ENCODE measurements at places on chromosomes 12 and 14. TPM values are rescaled to one million over a fixed set of nuclear protein-coding genes. Genes with fewer than 3 reads are reported as not detected.
A peak's percentile ranks its signal among the peaks of the same experiment; 100 is the strongest.

The PLD4 gene
- not detected for total RNA-seq

The CACNA1C gene
- total RNA-seq: not detected

DNA sequence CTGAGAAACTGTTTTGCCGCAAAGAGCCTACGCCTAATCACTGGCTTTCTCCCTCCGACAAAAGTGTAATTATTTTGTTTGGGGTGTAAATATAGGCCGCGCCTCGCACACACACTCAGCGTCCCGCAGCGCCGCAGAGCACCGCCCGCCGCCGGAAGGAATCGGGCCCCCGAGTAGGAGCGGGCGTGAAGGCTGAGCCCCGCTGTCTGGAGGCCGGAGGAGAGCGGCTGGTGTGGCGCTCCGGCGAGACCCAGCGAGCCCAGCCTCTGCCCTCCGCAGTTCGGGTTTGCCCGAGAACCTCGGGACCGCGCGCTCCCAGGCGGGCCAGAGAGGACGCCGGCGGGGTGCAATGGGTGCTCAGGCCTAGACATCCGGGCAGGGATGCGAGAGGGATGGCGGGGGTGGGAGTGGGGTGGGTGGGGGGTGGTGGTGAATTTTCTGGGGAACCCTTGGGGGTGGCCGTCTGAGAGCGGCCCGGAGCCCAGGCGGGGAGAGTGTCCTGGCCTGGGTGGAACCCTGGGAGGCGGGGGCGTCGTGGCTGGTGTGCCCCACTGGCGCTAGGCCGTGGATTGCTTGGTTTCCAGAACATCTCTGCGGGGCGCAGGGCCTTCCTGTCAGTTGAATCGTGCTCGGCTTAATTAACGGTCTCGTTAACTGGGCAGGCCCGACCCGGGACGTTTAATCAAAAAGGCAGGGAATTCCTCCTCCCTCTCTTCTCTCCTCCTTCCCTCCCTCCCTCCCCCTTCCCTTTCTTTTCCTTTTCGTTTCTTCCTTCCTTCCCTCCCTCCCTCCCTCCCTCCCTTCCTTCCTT, 4.7 kb upstream of the LHX5 start:
- DNase-seq: no peak

The PTPRO gene
- total RNA-seq: not detected

The GPRC5D gene
- not detected for total RNA-seq

DNA sequence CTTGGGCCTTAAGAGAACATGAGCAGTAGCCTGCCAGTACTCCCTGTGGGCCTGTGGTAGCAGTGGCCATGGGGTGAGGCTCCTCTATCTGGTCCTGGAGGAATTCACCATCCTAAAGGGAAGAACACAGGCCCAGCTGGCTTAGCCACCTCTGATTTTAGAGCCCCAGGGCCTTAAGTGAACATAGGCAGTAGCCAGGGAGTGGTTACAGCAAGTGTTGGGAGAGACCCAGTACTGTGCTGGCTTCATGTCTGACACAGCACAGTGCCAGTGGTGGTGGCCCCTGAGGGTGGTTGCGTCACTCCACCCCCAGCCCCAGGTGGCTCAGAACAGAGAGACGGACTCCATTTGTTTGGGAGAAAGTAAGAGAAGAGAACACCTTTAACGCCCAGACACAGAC, 105.1 kb downstream of the TXNDC16 start:
- no peak for DNase-seq

DNA sequence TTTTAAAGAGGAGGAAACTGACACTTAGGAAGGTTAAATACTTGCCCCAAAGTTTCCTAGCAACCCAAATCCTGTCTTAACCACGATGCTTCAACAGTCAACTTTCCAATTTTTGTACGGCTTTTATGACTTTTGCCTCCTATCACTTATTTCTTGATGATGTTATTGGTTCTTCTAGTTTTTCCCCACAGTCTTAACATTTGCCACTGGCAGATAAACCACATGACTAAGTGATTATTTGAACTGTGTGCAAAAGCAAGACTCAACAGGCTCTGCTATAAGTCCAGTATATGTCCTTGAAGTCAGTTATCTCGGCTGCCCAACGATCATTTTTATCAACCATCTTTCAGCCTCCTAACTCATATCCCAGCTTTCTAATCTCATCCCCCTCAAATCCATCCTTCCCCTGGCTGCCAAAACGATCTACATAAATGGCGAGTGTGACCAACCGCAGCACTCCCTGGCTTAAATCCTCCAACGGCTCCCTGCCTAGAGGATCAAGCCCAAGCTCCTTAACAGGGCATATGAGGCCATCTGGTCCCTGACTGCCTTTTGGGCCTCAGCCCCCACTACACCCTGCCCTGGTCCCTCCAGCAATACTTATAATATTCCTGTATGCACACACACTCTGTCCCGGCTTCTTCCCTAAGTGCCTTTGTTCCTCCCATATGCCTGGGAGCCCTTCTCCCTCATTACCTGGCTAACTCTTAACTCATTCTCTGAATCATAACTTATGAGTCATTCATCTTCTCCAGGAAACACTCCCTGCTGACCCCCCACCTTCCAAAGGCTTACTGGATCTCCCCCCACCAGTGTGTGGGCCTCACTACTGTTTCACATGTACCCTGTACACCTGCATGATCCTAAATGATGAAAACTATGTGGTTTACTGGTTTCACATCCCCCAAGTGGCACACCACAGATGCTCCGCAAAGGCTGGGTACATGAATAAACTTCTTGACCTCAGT, 8.8 kb downstream of the VPS37B start:
- DNase-seq: peak; percentile 66

DNA sequence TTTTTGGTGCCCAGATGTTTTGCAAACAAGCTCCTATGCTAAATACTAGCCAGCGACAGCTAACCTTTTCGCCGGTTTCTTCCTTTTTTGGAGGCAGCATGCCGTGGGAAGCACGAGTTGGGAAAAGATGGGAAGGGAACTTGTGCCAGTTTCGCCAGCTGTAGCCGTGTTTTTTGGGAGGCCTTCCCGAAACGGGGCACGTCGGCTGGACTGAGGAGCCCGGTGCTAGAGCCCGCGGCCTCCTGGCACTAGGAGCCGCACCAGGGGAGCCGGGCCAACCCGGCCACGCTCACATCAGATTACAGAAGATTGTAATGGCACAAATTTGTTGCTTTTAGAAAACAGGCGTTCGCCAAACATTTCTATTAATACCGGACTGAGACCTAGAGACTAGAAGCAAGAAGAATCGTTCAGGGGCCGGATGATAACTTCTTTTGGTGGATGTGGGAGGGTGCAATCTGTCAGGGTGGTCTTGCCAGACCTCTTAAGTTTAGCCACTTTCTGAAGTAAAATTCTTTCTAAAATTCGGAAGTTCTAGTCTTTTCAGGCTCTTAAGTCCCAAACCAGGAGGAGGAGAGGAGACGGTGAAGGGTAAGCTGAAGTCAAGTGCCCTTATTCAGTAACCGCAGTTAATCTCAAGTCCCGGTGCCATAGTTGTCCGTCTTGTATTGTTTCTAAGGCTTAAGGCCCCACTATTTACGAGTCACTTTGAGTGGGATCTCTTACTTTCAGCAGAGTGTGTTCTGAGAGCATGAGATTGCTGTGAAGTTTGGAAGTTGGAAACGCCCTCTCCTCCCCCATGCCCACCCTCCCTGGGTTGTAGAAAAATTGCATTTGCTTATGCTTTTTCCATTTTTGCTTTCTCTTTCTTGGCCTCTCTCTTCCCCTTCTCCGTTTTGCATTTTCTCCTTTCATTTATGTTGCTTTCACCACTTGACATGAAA, 1.3 kb downstream of the RASSF3 start:
- DNase-seq: no peak

DNA sequence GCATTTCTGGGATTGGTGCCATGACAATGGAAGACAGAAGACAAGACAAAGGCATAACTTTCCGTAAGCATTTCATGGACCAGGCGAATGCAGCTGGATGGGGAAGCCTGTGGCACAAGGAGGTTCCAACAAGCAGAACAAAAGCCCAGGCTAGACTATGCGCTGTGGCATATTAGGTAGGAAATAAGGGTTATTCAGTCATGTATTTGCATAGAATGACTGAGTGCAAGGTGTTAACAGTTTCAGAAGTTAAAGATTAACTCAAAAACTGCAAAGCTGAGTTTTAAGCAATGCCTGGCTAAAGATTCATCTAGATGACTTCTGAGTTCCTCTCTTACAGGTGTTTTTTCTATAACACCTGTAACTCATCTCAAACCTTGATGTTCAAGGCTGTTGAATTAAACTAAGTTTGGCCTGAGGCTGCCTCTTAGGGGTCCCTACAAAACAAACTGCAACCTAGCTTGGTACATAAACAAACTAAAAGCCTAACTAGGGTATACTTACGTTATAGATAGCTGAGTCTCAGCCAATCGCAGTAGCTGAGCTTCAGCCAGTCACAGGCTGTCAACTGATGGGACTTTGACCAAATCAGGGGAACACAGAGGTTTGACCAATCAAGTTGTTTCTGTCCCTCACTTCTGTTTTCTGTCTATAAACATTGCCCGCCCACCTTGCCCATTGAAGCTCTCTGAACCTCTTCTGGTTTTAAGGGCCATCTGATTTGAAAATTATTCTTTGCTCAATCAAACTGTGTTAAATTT, 52.2 kb upstream of the PLBD1 start:
- no peak for DNase-seq

The CCNT1 gene
- 20.3 TPM for total RNA-seq

GRCh38 chr12:48423171-48423570, 49.2 kb upstream of the ANP32D start:
- DNase-seq: no peak

- DNase-seq: no peak
Measured at GRCh38 chr14:74735125-74735524, 22.2 kb downstream of the FCF1 start.

DNA sequence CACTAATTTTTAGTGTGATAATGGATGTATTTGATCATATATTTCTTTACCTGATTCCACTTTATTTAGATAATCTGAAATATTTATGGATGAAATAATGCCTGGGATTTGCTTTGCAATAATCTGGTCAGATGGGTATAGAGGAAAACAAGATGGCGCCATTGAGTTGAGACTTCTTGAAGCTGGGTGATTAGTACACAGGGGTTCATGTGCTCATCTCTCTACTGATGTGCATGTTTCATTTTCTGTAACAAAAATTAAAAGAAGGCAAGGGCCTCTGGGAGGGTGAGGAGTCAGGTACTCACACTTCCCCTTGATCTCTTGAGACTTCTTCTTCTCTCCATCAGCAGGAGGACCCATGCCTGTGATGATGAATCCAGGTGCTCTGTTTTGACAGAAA, 61.8 kb downstream of the GCH1 start:
- DNase-seq: no peak

DNA sequence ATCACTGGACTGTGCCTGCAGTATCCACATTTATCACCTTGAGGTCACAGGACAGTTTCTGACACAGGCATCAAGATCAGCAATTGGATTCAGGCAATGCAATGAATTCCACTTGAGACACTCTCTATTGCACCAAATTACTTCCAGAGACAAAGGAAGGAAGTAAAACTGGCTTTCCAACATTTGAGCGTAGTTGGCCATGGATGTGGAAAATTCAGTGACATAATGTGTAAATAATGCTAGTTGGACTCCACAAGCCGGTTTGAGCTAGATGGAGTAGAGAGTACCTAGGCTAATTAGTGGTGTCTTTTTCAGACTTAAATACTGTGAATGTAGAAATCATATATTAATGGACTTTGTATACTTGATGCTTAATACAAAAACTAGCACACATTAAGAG, 168.3 kb upstream of the SYT1 start:
- no peak for DNase-seq

DNA sequence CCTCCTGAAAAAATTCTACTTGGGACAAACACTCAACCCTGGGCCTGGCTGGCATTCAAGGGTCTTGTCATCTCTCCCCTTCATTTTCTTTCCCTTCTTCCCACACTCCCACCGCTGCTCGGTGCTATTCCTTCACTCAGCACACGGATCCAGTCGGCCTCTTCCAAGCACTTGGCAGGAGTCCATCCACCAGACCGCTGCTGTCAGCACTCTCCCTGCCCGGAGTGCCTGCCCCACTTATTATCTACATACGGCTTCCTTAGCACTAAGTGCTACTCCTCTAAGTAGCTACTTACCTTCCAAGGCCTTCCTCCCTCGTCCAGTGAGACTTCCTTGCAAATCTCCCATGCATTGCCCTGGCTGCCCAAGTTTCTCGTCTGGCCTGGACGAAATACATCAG, 29.8 kb downstream of the CALM1 start:
- DNase-seq: no peak

The KRT81 gene
- total RNA-seq: 2.5 TPM

The ERP27 gene
- total RNA-seq: 33.4 TPM

DNA sequence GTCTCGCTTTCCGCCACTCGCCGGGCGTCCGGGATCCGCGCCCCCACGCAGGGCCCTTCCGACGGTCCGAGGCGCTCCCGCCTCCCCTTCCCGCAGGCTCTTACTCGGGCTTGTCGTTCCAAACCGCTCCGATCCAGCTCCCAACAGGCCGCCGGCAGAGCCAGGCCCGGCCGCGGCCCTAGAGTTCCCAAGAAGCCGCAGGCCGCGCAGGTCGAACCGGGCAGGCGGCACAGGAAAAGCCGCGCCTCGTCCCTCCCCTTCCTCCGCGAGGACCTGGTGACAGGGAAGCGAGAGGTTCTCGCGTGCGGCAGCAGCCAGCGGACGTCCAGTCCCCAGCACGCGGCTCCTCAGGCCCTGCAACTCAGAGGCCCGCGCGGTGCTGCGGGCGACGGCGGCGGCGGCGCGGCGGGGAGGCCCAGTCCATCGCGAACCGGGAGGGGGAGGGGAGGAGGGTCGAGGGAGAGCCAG, 272 bp downstream of the HECTD1 start:
- no peak for DNase-seq

The CACNA2D4 gene
- not detected for total RNA-seq

DNA sequence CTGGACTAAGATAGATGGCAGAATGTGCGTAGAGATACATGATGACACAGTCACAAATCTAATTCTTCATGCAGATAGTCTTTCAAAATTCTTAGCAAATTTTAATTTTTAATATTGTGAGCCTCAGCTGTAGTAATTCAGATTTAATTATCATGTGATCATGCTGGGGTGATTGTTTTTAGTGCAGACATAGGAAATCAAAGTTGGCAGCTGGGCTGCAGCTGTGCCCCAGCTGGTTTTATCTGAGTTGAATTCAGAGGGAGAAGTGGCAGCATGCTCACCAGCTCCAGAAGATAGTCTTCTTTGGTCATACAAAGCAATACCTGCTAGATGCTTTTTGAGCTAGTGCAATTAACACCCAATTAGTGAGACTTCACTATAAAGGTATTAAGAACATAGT, 292.9 kb downstream of the RAD51B start:
- no peak for DNase-seq

- no peak for DNase-seq
Measured at GRCh38 chr12:93192878-93193277, 184.8 kb upstream of the NUDT4 start.

The CLEC2A gene
- total RNA-seq: not detected

GRCh38 chr14:53213761-53214160, 60.6 kb upstream of the DDHD1 start:
- no peak for DNase-seq

- no peak for DNase-seq
Measured at GRCh38 chr12:8685051-8685450, 12.7 kb upstream of the RIMKLB start.

GRCh38 chr12:93825931-93826555, 148.9 kb downstream of the CRADD start:
- DNase-seq: no peak

DNA sequence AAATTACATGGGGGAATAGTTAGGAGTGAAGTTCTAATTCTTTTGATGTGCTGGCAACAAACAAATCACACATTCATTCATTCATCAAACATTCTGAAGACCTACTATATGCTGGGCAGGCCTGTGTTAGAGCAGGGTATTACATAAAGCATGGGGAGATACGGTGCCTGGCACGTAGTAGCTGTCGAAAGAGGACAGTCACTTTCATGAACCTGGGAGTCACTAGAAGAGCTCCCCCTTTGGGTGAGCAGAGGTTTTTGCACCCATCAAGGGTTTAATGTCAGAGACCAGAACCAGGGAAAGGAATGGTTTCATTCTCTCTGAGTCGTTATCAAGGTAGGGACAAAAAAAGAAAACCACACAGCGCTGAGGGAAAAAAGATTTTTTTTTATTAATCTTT, 10.0 kb downstream of the LHX5 start:
- DNase-seq: no peak
